ENCODE measurements at places on chromosomes 4 and X. TPM values are rescaled to one million over a fixed set of nuclear protein-coding genes. Genes with fewer than 3 reads are reported as not detected.

DNA sequence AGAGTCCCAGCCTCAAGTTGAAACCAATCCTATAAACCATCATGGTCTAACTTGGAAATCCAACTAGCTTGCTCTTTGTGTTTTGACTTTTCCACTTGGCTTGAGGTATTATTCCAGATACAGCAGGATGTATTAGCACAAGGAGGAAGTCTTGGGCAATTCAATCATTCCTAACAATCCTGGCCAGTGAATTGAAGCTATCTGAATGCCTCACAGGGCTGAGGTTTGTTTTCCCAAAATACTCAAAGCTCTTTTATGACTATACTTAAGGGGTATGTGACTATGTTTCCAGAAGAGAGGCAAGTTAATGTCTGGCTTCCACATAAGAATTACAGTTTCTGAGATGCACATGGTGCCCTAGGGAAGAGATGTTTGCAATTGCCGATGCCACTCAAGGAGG lies 66.8 kb upstream of the SH3RF1 start:
- no peak for DNase-seq

- peak; percentile 62 for DNase-seq
These were observed 96.2 kb upstream of the CCSER1 start for GRCh38 chr4:90030953-90031352.

DNA sequence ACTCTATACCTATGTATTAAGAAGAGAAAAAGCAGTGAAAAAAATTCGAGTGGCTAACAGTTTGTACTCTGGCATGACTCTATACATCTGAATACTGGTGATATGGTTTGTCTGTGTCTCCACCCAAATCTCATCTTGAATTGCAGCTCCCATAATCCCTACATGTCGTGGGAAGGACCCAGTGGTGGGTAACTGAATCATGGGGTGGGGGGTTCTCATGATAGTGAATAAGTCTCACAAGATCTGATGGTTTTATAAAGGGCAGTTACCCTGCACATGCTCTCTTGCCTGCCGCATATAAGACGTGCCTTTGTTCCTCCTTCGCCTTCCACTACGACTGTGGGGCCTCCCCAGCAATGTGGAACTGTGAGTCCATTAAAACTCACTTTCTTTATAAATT lies 70.4 kb downstream of the LRBA start:
- DNase-seq: no peak

- no peak for DNase-seq
These were observed 93.4 kb downstream of the TENT5D start for GRCh38 chrX:80513625-80514024.

DNA sequence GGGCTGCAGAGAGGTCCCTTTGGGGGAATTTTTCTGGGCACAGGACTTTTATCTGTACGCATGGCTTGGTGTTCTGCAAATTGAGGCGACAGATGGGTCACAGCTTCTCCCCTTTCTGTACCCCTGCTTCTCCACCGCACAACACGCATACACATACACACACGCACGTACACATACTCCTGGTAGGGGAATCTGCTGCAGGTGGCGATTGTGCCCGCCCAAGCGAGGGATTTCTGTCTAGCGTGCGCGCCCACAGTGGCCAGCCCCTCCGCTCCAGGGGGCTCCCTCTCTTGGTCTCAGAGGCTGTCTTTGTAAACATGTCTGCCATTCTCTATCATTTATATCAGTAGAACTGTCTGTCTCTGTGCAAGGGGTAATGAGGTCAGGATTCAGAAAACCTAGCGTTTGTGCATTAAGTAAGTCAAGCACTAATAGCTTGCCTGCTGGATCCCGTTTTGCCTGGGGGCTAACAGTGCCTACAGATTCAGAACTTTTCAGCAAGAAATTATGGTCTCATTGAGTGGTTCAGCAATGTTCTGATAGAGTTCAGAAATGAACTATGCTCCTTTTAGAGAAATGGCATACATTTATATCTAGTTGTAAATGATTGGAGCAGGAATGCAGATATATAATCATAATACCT lies 2.2 kb downstream of the GRID2 start:
- no peak for DNase-seq

GRCh38 chr4:11428231-11428898 lies at the start of gene HS3ST1:
TSS of gene HS3ST1 (minus strand) at chr4:11428894. CDS start at chr4:11400005, 28,889 bp downstream.
- peak; percentile 71 for DNase-seq

DNA sequence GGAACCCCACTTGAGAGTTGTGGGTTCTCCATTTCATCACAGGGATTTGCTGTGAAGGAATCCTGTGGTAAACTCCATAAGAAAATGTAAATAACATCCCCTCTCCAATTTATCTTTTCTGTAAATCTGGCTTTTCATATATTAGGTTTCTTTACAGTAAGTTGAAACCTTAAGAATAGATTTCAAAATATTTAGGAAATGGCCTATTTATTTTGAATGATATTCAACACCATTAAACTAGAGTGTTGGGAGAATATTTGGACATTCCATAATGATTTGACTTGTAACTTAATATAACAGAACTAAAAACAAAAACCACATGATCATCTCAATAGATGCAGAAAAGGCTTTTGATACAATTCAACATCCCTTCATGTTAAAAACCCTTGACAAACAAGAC lies 197.3 kb upstream of the PGRMC2 start:
- DNase-seq: no peak

- DNase-seq: no peak
These were observed 409.4 kb upstream of the PABPC4L start for GRCh38 chr4:134610956-134611355.

DNA sequence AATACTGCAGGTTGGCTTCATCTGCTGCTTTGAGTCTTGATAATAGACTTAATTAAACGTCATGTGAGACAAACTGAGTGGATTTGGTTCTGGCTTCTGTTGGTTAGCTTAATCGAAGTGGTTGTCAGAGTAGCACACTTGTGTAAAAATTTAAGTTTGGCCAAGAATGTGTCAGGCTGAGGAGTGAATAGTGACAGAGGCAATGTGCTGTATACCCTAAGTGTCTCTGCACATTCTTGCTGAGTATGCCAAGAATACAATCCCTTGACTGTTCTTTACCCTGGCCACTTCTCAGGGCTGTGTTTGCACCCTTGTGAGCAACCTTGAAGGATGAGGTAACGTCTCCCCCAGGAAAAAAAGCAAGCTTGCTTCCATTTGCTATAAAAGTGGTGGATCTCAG lies 14.9 kb downstream of the RPS3A start:
- DNase-seq: no peak

MTNR1A gene
- not detected for total RNA-seq

AMMECR1 gene
- 12.8 TPM for total RNA-seq

IL1RAPL2 gene
- total RNA-seq: not detected

UCP1 gene
- not detected for total RNA-seq
